Adipocyte (in vitro differentiated cells): ENCODE measurements at places on chromosomes 6 and 20.

DNA sequence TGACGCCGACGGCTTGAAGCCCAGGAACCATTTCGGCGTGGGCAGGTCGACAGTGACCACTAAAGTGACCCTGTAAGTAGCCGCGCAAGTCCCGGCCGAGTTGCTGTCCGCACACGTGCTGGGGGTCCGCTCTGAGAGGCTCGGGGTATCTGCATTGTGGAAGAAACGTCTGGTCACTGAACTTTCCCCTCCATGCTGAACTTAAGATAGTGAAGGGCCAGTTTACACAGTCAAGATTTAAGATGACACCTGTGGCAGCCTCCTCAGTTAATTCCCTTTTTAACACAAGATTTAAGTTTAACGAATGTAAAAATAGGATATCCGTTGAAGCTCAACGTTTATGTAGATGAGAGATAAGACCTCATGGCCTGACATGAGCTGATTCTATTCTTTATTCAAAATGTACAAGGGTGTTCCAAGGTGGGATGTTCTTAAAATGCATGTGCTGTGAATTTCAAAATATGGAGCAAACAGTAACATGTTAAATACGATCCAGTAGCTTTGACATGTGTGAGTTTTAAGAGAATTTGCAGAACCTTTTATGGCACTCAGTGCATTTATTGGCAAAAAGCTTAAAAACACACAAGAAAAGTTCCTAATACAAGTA lies 116.2 kb downstream of the RTN4IP1 start:
- DNase-seq: no peak

DNA sequence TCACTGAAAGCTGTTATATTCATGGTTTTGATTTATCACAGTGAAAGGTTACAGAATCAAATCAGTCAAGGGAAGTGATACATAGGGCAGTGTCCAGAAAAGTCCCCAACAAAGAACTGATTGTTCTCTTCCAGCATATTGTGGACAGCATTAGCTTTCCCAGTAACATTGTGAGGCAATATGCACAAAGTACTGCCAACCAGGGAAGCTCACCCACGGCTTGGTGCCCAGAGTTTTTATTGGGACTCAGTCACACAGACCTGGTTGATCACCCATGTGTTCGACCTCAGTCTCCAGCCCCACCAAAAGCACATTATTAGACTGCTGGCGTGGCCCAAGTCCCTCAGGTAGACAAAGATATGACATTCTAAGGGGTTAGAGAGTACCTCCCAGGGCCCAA lies 76.0 kb downstream of the LCA5 start:
- no peak for DNase-seq

DNA sequence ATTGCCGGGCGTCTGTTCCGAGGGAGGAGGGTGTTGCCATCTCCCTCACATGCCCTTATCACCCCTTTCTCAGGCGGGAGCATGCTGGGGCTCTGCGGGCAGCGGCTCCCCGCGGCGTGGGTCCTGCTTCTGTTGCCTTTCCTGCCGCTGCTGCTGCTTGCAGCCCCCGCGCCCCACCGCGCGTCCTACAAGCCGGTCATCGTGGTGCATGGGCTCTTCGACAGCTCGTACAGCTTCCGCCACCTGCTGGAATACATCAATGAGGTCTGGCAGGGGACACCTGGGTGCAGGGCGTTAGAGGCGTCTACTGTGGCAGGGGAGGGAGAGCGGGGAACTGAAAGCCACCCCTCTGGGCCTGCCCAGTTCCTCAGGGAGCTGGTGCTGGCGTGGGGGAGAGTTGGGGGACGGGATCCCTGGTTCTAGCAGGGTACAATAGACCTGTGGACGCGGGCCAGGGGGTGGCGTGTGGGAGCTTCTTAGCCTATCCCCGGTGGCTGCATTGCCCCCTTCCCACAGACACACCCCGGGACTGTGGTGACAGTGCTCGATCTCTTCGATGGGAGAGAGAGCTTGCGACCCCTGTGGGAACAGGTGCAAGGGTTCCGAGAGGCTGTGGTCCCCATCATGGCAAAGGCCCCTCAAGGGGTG lies 697 bp downstream of the PPT2 start:
- DNase-seq: peak; percentile 82

GRCh38 chr6:108570517-108570916 lies 9.8 kb downstream of the FOXO3 start:
- DNase-seq: no peak

DNA sequence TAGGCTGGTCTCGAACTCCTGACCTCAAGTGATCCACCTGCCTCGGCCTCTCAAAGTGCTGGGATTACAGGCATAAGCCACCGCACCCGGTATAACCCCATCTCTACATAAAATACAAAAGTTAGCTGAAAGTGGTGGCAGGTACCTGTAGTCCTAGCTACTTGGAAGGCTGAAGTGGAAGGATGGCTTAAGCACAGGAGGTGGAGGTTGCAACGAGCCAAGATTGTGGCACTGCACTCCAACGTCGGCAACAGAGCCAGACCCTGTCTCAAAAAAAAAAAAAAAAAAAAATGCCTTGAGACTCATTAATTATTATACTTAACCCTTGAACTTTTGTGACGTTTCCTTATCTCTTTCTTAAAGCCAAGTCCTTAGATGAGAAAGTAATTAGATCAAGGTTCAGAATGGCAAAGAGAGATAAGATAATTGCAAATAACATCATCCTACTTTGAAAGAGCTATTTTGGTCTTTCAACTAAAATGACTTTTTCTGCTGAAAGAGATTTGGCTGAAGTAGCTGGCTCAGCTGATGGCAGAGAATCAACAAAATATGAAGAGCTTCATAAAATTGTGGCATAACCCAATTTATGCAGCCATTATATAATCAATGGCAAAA lies 4.7 kb upstream of the SHLD1 start:
- DNase-seq: no peak

DNA sequence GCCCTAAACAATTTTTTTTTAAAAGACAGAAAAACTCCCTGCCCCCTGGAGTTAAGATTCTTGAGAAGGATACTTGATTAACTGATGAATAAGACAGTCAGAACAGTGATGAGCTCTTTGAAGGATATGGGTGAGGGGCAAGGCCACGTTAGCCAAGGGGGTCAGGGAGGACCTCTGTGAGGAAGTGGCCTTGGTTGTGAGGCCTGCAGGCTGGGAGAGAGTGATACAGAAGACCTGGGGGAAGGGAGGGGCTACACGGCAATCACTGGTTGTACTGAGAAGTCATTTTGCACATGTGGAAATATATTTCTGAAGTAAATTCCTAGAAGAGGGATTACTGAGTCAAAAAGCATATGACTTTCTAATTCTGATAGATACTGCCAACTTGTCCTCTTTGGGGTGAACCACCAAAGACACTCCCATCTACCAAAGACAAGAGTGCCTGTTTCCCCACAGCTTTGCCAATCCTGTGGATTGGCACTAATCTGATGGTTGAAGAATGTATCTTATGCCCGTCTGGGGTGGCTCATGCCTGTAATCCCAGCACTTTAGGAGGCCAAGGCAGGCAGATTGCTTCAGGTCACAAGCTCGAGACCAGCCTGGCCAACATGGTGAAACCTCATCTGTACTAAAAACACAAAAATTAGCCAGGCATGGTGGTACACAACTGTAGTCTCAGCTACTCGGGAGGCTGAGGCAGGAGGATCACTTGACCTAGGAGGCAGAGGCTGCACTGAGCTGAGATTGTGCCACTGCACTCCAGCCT lies 22.3 kb upstream of the BCAS4 start:
- DNase-seq: no peak

GRCh38 chr6:27791182-27791943 lies 120.8 kb downstream of the OR2B2 start:
- peak; percentile 88 for DNase-seq

DNA sequence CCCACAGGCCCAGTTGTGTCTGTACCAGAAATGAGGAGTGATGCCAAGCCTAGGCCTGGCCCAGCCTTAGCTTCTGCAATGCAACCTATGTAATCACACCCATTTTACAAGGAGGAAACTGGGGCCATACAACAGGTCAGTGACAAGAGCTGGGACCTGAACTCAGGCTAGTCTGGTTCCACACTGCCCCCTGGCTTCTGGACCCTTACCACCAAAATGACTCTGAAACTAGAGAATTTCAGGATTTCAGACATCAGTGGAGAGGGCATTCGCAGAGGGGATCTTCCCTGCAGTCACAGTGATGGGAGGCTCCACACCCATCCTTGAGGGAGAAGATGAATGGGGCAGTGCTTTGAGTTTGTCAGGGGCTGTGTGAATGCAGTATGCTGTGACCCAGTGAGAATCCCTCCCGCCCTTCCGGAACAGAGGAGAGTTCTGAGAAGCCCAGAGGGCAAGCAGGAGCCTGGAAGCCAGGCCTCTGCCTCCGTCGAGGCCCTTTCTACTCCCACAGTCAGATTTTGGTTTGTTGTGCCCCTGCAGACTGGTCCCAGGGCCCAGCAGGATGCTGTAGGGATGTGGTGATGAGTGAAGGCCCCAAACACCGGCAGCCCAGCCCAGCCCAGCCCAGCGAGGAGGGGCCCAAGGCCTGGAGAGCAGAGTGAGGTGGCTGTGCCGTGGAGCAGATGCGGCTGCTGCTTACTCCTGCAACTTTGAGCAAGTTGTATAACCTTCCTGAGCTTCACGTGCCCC lies 48.1 kb upstream of the MYL9 start:
- DNase-seq: no peak

DNA sequence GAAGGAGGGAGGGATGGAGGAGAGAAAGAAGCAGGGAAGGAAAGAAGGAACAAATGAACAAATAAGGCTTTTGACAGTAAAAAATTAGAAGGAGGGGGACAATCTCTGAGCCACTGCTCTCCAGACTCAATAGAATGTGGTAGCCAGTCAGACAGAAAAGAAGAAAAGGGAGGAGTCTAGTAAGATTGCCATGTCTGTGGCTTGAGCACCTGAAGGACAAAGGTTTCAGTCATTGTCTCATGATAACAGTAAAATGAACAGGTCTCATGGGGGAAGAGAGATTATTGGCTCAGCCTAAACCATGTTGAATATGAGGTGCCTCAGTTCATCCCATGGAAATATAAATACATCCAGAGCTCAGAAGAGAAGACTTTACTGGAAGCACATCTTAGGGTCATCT lies 14.0 kb upstream of the LOC128125822 start:
- DNase-seq: no peak

DNA sequence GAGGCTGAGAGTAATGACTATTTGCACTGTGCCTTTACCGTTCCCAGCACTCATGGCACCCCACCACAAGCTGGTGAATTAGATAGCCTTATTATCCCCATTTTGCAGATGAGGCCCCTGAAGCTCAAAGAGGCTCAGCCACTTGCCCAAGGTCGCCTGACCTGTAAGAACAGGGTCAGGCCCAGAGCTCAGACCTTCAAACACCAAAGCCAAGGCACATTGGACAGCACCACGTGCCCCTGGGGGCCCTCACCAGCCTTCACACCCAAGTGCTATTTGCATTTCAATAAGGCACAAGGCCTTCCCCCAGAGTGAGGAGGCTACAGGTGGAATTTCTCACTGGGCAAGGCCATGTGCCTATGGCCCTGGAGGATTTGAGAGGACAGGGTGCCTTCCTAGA lies 14.2 kb upstream of the C6orf132 start:
- DNase-seq: no peak

GRCh38 chr6:136990754-136991153 lies 54.0 kb downstream of the IL20RA start:
- DNase-seq: no peak

GRCh38 chr6:91376686-91377085 lies 789.8 kb upstream of the MAP3K7 start:
- no peak for DNase-seq

- DNase-seq: no peak
Measured at GRCh38 chr6:4645713-4646360, 130.4 kb upstream of the CDYL start.

DNA sequence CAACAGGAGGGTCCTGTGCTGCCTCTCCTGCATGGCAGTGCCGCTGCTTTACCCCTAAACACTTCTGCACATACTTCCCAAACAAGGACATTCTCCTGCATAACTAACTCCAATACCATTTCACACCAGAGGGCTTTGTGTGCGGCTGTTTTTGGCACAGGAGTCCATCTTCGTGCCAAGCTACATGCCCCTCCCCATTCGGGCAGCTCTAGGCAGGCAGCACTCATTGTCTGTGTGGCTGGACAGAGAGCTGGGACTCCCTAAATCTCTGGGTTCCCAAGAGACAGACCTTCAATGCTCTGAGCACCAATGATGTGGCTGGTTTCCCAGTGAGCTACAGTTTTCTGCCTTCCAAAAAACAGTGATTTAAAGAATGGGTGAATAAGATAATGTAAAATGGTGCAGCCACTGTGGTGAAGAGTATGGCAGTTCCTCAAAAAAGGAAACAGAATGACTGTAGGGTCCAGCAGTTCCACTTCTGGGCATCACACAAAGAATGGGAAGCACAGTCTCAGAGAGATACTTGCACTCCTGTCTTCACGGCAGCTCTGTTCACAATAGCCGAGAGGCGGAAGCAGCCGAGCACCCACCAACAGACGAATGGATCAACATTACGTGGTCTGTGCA lies 80.3 kb upstream of the DUSP22 start:
- DNase-seq: no peak

GRCh38 chr6:148448369-148449012 lies 105.9 kb downstream of the SASH1 start:
- no peak for DNase-seq

- DNase-seq: no peak
Measured at GRCh38 chr6:18207949-18208348, 52.7 kb downstream of the KDM1B start.

DNA sequence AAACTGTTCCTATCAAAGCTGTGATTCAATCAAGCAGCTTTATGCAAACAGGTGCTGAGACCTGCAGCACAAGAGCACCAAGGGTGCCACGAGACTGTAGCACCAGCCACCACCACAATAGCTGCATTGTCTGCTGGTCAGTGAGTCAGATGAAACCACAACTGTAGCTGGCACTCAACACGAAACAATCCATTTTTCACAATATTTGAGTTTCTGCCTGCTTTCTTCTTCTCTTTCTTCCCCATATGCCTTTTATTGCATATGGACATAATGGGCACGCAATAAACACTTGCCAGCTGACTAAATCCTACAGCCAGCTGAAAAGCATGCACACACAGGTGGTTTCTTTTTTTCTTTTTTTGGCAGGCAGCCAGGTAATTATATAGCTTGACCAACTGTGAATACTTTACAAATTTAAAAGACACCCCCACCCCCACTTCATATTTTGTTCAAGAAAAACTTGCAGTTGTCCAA lies 16.6 kb downstream of the SLC2A12 start:
- DNase-seq: peak; percentile 37

- DNase-seq: no peak
Measured at GRCh38 chr6:20564777-20565176, 30.5 kb downstream of the CDKAL1 start.

- DNase-seq: no peak
Measured at GRCh38 chr6:101433141-101433540, 39.6 kb downstream of the GRIK2 start.
